Cardiac muscle cell (in vitro differentiated cells and primary cell): ENCODE measurements at places on chromosomes 13 and 19. TPM values are rescaled to one million over a fixed set of nuclear protein-coding genes. Genes with fewer than 3 reads are reported as not detected.

Gene PTPRH
- 3.0 and 6.9 TPM in 2 replicates for total RNA-seq

Gene CYP2F1
- not detected in 2 replicates for total RNA-seq

Gene NR2F6
- total RNA-seq, result 147 and 173 TPM in 2 replicates

Gene ZNF763
- total RNA-seq, result 4.2 and 4.6 TPM in 2 replicates

Gene DENND1C
- 0.18 and 4.9 TPM in 2 replicates for total RNA-seq

Gene JSRP1
- 1.9 and 5.4 TPM in 2 replicates for total RNA-seq

Gene AMH
- 24.1 and 45.6 TPM in 2 replicates for total RNA-seq

Gene CGB8
- total RNA-seq, result not detected in 2 replicates

Gene HSH2D
- total RNA-seq, result not detected in 2 replicates

Gene RUVBL2
- total RNA-seq, result 240 and 294 TPM in 2 replicates

Gene CCDC70
- total RNA-seq, result not detected in 2 replicates

Gene ARL11
- 0.21 and 0.70 TPM in 2 replicates for total RNA-seq

Gene FAM124A
- 0.18 and 0.25 TPM in 2 replicates for total RNA-seq

Gene CEACAM7
- total RNA-seq, result not detected in 2 replicates

Gene CGB1
- total RNA-seq, result not detected in 2 replicates

Gene ZNF90
- total RNA-seq, result 6.8 and 11.1 TPM in 2 replicates

Gene MAP4K1
- 2.4 and 3.9 TPM in 2 replicates for total RNA-seq

Gene SHISA7
- total RNA-seq, result not detected in 2 replicates

Gene ZNF497
- total RNA-seq, result 5.9 and 7.6 TPM in 2 replicates

Gene MYH14
- total RNA-seq, result 1.8 and 2.1 TPM in 2 replicates

Gene CFAP97D2
- not detected in 2 replicates for total RNA-seq

Gene CBY2
- not detected in 2 replicates for total RNA-seq

Gene ZNF91
- total RNA-seq, result 52.6 and 78.7 TPM in 2 replicates

Gene SIRT2
- total RNA-seq, result 33.4 and 42.2 TPM in 2 replicates

Gene FUT1
- total RNA-seq, result 0.14 and 0.21 TPM in 2 replicates

Gene LILRA6
- 0.15 and 0.18 TPM in 2 replicates for total RNA-seq

Gene SELENOV
- 2.0 and 4.3 TPM in 2 replicates for total RNA-seq

Gene ZNF730
- total RNA-seq, result 3.4 and 7.8 TPM in 2 replicates

Gene PNMA8A
- total RNA-seq, result 67.8 and 71.7 TPM in 2 replicates

Gene DNM2
- total RNA-seq, result 122 and 124 TPM in 2 replicates

Gene SWSAP1
- total RNA-seq, result 2.1 and 5.4 TPM in 2 replicates

Gene HCST
- total RNA-seq, result 2.5 TPM in 1 of 2 replicates, not detected in the other

Gene CASP14
- total RNA-seq, result not detected in 2 replicates

Gene MCEMP1
- total RNA-seq, result not detected in 2 replicates

Gene NUMBL
- total RNA-seq, result 17.1 and 21.7 TPM in 2 replicates

Gene GFY
- total RNA-seq, result 1.8 and 2.0 TPM in 2 replicates

Gene ALG11
- total RNA-seq, result 24.8 and 26.1 TPM in 2 replicates

Gene KLK8
- total RNA-seq, result not detected in 2 replicates

Gene SYNE4
- 6.2 and 6.3 TPM in 2 replicates for total RNA-seq

Gene TM9SF2
- 60.5 and 75.3 TPM in 2 replicates for total RNA-seq

Gene PLIN5
- total RNA-seq, result 4.5 and 10.1 TPM in 2 replicates

Gene ZFP36
- total RNA-seq, result 13.6 and 14.6 TPM in 2 replicates

Gene CACNG8
- total RNA-seq, result 0.77 and 1.4 TPM in 2 replicates

Gene PLPP2
- 0.07 and 0.21 TPM in 2 replicates for total RNA-seq

Gene KL
- not detected in 2 replicates for total RNA-seq

Gene KASH5
- total RNA-seq, result 0.27 TPM in 1 of 2 replicates, not detected in the other

Gene FRY
- 8.9 and 13.2 TPM in 2 replicates for total RNA-seq

Gene ZNF649
- 17.3 and 26.3 TPM in 2 replicates for total RNA-seq

Gene MFSD12
- total RNA-seq, result 89.0 and 110 TPM in 2 replicates

Gene ELOF1
- 44.3 and 45.3 TPM in 2 replicates for total RNA-seq
